Calu3 (cell line): ENCODE measurements at places on chromosomes 13 and 19.

- DNase-seq, result no peak
Observed at GRCh38 chr19:23310729-23311211, 60.6 kb upstream of the ZNF724 start.

- DNase-seq, result no peak
Observed at GRCh38 chr13:72774019-72774418, 7.7 kb downstream of the DIS3 start.

DNA sequence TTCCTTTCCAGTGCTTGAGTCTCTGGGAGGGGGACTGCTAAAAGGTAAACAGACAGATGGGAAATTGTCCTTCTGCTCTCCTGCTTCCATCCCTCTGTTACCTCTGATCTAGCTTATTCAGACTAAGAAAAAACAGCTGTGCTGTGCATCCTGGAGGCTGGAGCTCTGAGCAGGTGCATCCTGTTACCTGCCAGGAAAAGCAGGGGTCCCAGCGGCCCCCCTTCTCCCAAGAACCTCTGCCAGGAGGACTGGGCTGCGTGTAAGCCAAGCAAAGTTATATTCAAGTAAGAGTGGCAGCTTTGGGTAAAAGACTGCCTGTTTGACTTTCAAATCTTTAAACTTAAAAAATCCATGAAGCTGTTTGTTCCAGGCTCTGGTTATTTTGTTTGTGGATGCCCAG is 75.1 kb downstream of the C13orf42 start:
- no peak for DNase-seq

DNA sequence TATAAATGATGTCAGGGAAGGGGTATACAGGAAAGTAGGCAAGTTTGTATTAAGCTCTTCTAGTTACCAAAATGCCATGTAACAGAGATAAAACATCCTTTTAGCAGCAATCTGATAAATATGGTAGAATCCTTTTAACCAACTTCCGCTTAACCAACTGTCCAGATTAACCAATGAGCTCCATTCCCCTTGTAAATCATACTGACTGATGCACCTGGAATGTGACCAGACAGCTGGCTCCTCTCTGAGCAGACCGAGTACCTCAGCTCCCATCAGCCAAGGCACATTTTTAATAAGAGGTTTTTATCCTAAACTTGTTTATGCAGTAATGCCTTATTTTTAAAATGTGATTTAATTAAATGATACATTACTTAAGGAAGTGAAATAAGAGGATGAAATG is 66.4 kb downstream of the KLF12 start:
- no peak for DNase-seq

- DNase-seq, result no peak
Observed at GRCh38 chr19:46193678-46194077, 35.9 kb upstream of the IGFL1 start.

- no peak for DNase-seq
Observed at GRCh38 chr19:52592301-52592700, 22.2 kb downstream of the ZNF701 start.

DNA sequence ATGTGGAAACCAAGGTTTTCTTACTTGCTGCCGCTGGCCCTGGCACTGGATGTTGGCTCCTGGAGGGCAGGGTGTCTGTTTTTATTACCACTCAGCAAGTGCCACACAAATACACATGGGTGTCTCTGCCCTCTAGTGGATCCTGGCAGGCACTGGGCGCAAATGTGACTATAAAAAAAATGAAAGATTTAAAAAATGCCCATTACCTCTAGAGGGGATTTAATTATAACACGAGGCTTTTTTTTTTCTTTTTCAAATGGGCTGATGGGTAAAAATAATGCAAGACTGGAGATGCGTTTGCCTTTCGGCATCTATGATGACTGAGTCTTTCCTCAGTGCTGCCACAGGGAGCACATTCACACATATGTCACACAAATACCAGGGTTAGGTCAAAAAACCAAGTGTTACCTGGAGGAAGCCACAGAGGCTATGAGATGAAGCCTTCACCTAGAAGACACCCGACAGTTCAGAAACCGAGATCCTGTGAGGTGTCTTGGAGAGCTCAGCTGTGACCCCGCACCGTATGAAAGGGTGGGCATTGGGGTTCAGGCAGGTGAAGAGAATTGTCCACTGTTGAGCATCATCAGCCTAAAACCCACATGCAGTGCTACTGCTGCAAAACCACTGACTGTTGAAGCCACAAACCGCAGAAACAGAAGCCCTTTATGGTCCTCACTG is 25.7 kb downstream of the CHAMP1 start:
- peak; percentile 20 for DNase-seq
